ENCODE measurements at places on chromosomes 4 and X.

DNA sequence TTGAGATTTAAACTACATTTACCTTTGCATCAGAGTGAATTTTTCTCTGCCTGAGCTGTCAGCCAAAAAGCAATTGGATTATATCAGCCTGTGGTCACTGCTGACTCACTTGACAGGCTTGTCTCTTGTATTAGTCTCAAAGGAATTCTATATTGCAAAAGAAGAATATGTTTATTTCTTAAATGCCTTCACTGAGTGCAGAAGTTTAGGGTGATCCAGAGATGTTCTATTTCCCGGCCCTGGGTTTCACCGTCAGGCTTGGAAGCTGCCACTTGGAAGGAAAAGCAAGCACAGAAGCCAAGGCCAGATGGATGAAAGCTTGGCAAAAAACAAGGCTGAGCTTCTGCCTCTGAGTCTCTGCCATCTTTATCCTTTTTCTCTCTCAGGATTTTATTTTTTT lies 80.9 kb downstream of the FAM114A1 start:
- DNase-seq = no peak

GRCh38 chr4:169988252-169988651 lies 37.9 kb downstream of the MFAP3L start:
- DNase-seq = no peak

DNA sequence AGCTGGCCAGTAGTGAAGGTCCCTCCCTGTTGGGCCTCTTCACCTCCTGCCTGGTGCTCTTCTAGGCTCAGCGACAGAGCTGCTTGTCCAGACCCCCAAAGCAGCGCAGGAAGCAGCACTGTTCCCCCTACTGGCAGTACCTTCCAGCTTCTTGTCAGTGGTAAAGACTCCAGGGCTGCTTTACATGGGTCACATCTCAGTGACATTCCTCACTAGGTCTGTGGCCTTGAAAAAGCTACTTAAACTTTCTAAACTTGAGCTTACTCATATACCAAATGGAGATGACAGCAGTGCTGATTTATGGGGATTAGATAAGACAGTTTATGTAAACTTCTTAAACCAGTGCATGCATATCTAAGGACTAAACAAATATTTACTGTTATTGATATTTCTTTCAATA lies 117.3 kb downstream of the FAT4 start:
- no peak for DNase-seq

DNA sequence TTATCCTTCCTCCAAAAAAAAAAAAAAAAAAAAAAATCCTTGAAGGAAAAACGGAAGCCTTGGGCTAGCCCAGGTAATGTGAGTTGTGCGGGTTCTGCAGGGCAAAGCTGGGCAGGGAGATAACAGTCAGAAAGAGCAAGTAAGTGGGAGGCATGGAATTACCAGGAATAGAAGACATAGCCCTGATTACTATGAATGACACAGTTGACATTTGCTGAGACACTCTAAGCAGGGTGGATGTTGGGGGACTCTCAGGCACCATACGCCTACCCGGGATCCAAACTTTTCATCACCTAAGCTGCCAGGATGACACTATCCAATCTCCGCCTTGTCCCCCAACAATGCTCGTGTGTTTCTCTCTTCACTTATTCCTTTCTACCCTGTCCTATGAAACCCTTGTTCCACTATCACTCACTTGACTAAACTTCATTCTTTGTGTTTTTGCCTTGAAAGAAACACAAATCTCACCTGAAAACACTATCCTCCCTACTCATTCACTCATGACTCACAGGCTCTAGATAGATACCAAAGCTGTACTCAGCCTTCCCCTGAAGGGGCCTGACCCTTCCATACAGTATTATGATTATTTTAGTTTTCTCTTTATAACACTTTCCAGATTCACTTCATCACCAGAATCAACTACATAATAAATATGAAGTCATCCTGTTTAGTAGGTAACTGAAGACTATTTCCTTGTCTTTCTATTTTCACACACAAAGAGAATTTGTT lies 158.4 kb downstream of the INPP4B start:
- DNase-seq = no peak

GRCh38 chr4:78002260-78002659 lies 54.9 kb upstream of the FRAS1 start:
- DNase-seq = no peak

- no peak for DNase-seq
These were observed 38.7 kb downstream of the ANXA5 start for GRCh38 chr4:121658125-121658524.

DNA sequence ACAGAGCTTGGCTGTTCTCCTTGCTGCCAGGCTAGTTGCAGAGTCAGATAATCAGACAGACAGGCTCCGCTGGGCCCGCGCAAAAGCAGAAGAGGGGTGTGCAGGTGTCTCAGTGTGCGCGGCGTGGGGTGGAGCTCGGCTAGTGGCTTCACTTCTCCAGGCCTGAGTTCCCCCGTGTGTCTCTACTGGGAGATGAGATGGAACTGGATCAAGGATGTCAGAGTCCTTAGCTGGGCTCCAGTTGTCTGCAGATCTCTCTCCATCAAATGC lies 21.1 kb downstream of the HTRA3 start:
- DNase-seq = no peak

DNA sequence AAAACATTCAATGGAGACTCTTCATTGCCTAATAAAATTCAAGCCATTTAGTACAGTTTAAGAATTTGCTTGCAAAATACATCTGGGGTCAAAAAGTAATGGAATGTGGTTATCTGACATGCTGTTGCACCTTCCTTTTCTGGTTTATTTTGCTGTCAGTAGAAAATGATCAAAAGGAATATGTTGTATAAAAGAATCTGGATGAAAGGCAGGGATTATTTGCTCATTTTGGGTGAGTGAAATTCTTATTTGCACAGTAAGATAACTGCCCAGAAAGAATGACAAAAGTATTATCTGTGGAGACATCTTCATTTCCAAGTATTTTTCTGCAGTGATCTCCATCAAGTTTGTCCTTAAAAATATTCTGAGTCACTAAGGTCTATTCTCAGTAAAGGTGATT lies 30.4 kb downstream of the BOD1L1 start:
- DNase-seq = no peak

GRCh38 chr4:181085557-181085956 lies 1157.6 kb upstream of the TENM3 start:
- no peak for DNase-seq

- DNase-seq = no peak
These were observed 918.9 kb upstream of the EPHA5 start for GRCh38 chr4:66589183-66589582.

DNA sequence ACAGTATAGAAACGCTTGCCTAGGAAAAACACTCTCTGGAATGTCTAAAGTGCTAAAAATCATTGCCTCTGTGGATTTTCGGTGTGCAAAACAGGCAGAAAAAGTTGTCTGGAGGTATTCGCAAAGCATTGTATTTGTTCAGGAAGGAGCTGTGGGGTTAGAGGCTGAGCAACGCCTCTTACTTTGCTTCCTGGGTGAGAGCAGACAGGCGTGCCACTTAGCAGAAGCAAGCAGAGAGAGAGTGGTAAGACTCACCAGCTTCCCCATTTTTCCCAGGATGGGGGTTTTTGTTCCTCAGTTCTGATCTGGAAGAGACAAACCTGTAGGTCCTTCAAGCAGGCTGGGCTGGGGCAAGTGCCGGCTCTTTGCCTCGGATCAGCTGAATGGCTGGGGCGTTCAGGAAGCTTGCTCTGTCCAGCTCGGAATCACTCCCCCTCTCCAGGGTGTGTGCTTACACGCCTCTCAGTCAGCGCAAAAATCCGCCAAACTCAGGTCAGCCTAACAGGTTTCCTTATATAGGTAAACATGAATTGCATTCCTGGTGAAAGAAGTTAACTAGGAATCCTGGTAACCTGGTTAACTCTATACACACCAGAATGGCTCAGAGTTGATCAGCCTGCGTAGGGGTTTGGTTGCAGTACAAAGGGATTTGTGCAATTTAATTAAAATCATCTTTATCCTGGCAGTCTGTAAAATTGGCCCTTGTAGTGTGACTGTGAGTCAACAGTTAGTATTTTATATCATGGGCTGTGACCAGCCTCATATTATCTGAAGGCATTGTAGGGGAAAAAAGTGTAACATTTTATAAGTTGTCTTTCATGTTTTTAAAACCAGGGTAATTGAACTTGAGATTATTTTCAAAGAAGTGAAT lies 213.1 kb upstream of the MID1 start:
- DNase-seq = no peak

DNA sequence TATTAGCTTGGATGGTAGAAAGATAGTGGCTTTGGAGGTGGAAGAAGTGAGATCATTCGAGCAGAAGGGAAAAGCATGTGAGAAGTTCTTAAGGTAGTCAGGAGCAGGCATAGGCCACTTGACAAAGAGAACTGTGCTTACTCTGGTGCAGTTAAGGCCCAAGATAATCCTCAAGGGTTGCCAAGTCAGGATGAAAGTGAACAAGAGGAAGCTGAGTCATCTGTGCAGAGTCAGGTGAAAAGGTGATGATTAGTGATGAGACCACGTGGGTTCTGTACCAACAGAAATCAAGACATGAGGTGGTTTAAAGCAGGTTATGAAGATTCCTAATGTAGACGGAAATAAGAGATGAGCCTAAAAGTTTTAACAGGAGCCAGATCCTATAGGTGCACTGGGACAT lies 369.8 kb downstream of the DTHD1 start:
- DNase-seq = no peak

DNA sequence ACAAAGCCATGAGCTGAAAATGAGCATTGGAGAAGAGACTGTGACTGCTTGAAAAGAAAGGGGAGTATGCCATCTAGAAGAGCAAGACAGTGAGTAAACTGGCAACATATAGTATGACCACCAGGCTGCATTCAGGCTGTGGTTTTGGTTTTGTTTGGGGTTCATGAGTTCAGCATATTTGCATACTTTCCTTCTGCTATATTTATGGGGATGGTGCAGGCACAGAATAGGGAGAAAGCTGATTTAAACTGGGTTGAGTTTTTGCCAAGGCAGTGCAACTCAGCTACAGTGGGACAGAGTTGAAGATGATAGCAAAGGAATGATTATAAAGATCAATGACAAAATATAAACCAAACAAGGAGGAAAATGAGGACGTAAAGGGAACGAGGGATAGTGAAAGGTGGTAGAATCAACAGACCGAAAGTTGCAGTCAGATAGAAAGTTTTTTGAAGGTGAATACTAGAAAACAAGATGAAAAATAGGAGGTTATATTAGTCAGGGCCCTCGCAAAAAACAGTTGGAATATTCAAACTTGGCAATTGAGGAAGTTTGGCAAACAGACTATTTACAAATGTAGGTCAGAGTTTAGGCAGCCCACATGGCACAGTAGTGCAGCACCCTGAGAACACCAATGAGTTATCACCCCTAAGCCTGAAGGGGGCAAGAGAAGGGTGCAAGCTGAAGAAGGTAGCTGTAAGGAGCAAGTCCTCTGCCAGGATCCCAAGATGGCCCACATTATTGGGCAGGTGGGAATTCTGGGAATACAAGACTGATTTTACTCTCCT lies 114.8 kb upstream of the MAP9 start:
- no peak for DNase-seq
